ENCODE measurements at places on chromosomes 2 and 18.

- DNase-seq, result no peak
Measured at GRCh38 chr2:12718711-12719399, 2.1 kb downstream of the TRIB2 start.

DNA sequence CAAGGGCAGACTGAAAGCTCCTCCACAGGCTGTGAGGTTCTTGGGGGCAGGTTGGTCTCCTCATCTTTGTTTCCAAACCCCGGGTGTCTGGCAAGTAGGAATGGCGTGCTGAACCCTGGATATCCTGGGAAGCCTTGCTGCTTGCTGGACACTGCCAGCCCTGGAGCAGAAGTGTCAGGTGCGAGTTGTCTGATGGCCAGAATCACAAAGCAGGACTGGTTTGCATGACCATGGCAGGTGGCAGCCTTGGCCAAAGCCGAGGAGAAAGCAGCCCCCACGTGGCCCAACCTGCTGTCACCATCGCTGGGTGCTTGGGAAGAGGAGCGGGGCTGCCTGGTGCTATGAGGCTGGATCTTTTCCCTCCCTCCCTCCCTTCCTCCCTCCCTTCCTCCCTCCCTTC lies 309.5 kb upstream of the HS6ST1 start:
- DNase-seq, result no peak

DNA sequence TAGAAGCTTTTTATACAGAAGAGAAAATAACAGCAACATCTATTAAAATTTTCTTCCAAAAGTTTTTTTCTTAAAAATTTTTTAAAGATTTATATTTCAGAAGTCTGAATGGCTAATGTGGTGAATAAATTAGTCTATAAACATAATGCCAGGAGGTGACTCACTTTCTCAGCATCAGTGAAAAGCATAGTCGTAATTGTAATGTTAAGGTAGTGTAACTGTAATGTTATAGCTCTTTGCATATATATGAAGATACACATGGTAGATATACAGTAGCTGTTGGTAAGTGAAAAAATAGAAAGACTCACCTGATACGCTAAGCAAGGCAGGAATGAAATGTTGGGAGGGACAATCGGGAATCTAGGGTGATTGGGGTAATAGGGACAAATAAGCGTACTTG lies 5.5 kb downstream of the TIMM21 start:
- DNase-seq, result no peak

- DNase-seq, result no peak
Measured at GRCh38 chr2:75025633-75026380, 67.4 kb downstream of the POLE4 start.

DNA sequence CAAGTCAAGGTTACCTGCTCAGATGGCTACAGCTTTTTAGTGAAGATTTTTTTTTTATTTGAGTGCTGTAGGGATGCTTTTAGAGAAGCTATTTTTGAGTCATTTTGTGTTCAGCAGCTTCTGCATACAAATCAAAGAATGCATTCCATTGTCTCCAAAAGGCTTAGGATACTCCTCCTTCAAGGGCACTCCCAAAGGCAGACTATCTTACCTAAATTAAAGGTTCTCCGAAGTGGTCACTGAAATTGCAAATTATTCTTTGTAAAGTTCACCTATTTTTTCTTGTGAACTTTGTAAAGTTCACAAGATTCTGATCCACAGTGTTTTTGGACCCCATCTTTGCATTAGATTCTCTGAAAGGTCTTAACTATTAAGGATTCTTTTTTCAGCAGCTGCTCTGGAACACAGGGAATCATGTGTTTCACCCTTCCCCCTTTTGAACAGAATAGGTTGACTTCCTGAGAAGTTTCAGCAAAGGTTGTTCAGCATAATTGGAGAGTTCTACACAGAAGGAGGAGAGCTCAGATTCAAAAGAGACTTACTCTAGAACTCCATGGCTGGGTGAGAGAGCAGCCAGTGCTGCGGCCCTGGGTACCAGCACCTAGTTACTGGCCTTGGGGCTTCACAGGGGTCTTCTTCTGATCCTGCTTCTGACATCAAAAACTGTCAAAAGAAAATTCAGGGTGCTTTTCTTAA lies 14.5 kb downstream of the CLIP4 start:
- DNase-seq, result no peak

DNA sequence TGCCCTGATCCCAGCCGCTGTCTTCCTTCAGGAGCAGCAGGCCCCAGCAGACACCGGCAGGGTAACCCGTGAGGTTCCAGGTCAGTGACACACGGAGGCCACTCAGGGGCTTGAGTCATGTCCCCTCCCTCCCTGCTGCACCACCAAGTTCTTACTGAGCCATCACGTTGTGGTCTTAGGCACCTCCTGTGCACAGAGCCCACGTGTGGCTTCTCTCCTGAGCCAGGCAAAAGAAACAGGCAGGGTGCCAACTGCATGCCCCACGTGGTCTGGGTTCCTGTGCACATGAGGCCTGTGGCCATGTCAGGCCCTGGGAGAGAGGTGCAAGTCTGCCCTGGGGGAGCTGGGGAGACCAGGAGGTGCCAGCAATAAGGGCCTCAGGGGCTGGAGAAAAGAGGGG lies 264.8 kb downstream of the KLHL29 start:
- no peak for DNase-seq

GRCh38 chr2:175744000-175744399 lies 258.1 kb downstream of the LNPK start:
- DNase-seq, result no peak

DNA sequence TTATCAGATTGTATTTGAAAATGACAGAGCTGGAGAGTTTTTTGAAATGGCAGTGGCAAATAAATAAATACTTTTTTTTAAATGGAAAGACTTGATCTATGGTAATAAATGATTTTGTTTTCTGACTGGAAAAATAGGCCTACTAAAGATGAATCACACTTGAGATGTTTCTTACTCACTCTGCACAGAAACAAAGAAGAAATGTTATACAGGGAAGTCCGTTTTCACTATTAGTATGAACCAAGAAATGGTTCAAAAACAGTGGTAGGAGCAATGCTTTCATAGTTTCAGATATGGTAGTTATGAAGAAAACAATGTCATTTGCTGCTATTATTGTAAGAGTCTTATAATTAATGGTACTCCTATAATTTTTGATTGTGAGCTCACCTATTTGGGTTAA lies 30.9 kb downstream of the CD28 start:
- DNase-seq, result no peak

DNA sequence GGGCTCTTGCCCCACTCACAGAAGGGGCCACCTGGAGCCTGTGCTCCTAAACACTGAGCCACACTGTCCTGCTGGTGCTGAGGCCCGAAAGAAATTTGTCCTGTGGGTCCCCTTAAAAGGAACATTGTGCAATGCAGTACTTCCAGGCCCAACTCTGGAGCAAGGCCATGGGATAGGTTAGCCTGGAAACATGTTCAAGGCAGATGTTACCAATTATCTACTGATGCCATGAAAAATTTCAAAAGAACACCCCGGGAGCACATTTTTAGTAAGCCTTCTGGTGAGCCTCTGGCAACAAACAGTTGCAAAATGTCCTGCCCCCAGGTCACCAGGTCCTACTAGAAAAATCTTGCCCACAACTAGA lies 12.3 kb upstream of the PTMA start:
- no peak for DNase-seq

- peak; percentile 3 for DNase-seq
Measured at GRCh38 chr2:169362894-169363559, 693 bp upstream of the LRP2 start.

DNA sequence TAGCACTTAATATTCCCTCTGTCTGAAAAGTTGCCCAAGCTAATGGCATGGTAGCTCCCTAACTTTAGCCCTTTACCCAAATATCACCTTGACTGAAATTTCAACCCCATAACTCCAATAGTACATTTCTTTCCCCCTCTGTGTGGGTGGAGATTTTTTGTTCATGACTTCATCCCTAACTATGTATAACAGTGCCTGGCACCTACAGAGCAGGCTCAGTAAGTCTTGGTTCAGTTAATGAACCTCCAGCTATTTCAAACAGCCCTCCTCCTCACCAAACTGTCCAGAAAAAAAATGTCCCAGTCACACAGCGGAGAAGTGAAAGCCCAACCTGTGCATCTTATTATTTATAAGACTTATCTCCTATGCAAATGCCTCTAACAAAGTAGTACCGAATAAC lies 18.6 kb downstream of the BUB1 start:
- no peak for DNase-seq

DNA sequence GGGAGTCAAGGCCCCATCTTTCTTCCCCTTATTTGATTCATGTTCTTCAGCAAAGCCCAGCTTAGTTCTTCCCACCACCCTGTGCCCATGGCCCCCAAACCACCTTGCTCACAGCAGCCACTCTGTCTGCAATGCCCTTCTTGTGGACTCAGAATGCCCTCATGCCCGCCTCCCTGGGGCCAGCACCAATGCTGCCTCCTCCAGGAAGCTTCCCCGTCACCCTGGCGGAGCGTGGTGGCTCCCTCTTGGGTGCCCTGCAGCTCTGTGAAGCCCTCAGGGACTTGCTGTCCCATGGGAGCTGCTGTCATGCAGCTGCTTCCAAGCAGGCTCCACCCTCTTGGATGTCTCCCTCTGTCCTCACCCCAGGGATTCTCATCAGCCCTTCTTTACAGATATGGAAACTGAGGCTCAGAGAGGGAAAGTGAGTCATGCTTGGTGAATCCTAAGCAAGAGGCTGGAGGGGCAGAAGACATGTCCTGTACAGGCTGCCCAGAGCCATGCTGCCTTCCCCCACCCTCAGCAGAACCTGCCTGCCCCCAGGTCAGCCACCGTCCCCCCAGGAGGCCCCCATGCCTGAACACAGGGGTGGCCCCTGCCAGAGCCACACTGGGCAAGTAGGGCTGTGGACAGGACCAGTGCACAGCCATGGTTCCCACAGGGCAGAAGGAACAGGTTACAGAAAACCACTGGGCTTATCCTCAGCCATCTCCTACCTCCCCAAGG lies 11.8 kb upstream of the DUSP2 start:
- DNase-seq, result no peak

GRCh38 chr18:24917767-24918166 lies 434.2 kb downstream of the ZNF521 start:
- no peak for DNase-seq

DNA sequence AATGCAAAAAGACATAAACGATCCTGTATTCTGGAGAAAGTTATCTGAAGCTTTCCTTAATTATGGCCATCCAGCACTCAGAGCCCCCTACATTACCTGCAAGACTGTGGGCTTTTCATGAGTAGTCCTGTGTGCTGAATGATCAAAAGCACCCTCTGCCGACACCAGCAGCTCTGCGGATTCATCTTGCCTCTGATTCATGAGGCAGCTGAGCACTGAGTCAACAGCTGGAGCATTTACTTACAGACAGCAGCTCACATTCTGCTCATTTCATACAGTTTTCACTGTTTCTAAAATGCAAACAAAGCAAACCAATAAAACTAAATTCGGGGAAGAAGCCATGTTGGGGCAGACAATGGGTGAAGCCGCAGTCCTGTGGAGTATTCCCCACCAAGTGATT lies 886.5 kb downstream of the CNTNAP5 start:
- no peak for DNase-seq

- no peak for DNase-seq
Measured at GRCh38 chr2:198452327-198452726, 647.9 kb downstream of the PLCL1 start.

- no peak for DNase-seq
Measured at GRCh38 chr18:27600245-27600644, 415.1 kb upstream of the CHST9 start.

DNA sequence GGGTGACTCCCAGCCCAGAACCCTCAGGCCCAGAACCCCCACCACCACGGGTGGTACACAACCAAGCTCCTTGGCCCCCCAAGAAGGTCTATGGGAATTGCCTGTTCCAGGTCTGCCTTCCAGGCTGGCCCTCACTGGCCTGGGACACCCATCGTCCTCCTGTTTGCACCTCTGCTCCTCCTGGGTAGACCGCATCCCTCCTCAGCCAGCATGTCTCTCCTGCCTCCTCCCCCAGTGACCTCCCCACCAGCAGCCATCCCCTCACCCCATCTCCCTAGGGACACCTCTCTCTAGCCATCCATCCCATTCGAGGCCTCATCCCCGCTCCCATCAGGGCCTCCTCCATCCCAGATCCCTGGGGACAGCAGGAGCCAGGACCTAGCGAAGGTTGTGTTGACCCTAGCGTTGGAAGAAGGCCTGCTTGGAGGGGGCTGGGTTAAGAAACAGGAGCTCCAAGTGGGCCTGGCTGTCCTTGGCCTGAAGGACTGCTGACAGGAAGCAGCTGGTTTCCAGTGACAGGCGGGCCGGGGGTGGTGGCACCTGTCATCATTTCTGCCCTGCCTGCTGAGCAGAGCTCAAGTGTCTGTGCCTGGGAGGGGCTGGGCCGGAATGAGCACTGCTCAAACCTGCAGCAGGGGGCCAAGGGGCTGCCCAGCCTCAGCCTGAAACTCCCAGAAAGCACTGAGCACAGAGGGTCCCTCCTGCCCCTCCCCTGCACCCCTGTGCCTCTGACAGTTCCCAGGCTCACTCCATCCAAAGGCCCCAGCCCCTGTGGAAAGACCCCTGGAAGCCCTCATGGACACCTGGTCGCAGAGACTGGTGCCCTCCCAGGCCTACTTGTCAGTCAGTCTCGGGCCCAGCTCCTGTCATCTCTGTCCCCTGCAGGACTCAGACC lies 96.0 kb upstream of the OTOS start:
- no peak for DNase-seq

GRCh38 chr2:12728221-12728777 lies 11.6 kb downstream of the TRIB2 start:
- no peak for DNase-seq

- no peak for DNase-seq
Measured at GRCh38 chr2:6290217-6291015, 575.3 kb downstream of the CMPK2 start.

GRCh38 chr18:48804856-48805610 lies 145.7 kb downstream of the SMAD7 start:
- DNase-seq, result no peak

DNA sequence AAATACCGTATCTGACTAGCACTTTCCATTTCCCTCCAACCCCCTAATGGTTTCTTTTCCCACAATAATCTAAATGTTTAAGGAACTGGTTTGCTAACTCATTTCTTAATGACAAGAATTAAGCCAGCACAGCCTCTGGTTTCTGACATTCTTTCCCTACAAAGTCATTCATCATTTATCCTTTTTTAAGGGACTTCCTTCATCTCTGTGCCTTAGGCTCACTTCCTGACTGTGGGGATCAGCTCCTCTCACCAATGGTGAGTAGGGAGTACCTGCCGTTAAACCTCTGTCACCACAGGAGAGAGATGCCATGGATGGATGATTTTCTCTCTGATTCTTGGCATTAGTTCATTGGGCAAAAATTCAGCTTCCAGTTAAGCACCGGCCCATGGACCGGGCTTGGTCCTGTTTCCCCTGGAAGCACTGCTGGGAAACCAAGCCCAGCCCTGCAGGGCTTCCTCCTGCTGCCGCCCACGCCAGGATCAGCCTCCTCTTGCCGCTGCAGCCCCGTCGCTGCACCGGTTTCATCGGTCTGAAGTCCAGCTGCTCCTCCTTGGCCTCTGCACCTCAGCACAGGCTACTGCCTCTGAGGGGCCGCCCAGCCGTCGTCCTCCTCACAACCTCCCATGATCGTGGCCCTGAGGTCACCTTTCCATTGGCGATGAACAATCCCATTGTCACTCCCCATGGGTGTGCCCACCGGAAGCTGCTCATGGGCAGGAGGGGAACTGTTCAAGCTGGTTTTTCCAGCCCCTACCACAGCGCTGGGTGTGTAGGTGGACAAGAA lies 64.0 kb upstream of the ZNF516 start:
- no peak for DNase-seq

All from activated CD8-positive, alpha-beta memory T cell treated with anti-CD3 and anti-CD28 coated beads for 48 hours (primary cell).